ENCODE measurements at places on chromosomes 12 and 14. TPM values are rescaled to one million over a fixed set of nuclear protein-coding genes. Genes with fewer than 3 reads are reported as not detected.

KRT8 gene
- total RNA-seq = 4,320 TPM

SLC38A4 gene
- not detected for total RNA-seq

WIF1 gene
- total RNA-seq = not detected

SRRM4 gene
- total RNA-seq = not detected

TEX52 gene
- total RNA-seq = not detected

CNTN1 gene
- 41.5 TPM for total RNA-seq

OTX2 gene
- not detected for total RNA-seq

APOF gene
- not detected for total RNA-seq

OTOGL gene
- total RNA-seq = not detected

HIF1A gene
- 122 TPM for total RNA-seq

KIF5A gene
- 0.18 TPM for total RNA-seq

BMAL2 gene
- total RNA-seq = 13.0 TPM

ANKS1B gene
- total RNA-seq = 0.45 TPM

TAS2R31 gene
- total RNA-seq = not detected

NRXN3 gene
- 1.0 TPM for total RNA-seq

OR6C6 gene
- not detected for total RNA-seq

CPSF2 gene
- 39.7 TPM for total RNA-seq

ARHGAP9 gene
- total RNA-seq = 0.99 TPM

VWF gene
- total RNA-seq = 0.28 TPM

KLRB1 gene
- not detected for total RNA-seq

MIP gene
- total RNA-seq = not detected

PSMB5 gene
- total RNA-seq = 301 TPM

PRH2 gene
- total RNA-seq = not detected

RNFT2 gene
- 2.8 TPM for total RNA-seq

MANSC1 gene
- 4.3 TPM for total RNA-seq

SLCO1B3 gene
- total RNA-seq = 16.2 TPM

TMEM63C gene
- 2.2 TPM for total RNA-seq

KRT83 gene
- 4.2 TPM for total RNA-seq

CSAD gene
- 3.1 TPM for total RNA-seq

TAS2R42 gene
- total RNA-seq = not detected

TRHDE gene
- not detected for total RNA-seq

GALC gene
- 13.1 TPM for total RNA-seq

TMEM253 gene
- 0.66 TPM for total RNA-seq

TRIM9 gene
- total RNA-seq = 8.7 TPM

RFC5 gene
- 37.0 TPM for total RNA-seq

TAS2R10 gene
- total RNA-seq = not detected

EIF2B2 gene
- 85.1 TPM for total RNA-seq

DNAI7 gene
- 0.16 TPM for total RNA-seq

LBHD2 gene
- total RNA-seq = 0.50 TPM

SERPINA1 gene
- total RNA-seq = 0.72 TPM

CLEC4D gene
- total RNA-seq = not detected

TDP1 gene
- total RNA-seq = 14.1 TPM

LGMN gene
- 59.4 TPM for total RNA-seq

RGS6 gene
- not detected for total RNA-seq

KLHL28 gene
- 5.9 TPM for total RNA-seq

INHBE gene
- total RNA-seq = not detected

KRT77 gene
- not detected for total RNA-seq

TPPP2 gene
- total RNA-seq = not detected

KRT71 gene
- not detected for total RNA-seq

SLCO1B1 gene
- 0.26 TPM for total RNA-seq

MSI1 gene
- total RNA-seq = 0.50 TPM

CLEC12A gene
- total RNA-seq = not detected

ADAM21 gene
- total RNA-seq = not detected

FAR2 gene
- not detected for total RNA-seq

CLEC1B gene
- total RNA-seq = not detected

SPX gene
- total RNA-seq = 2.3 TPM
